ENCODE measurements at places on chromosomes 1 and 21.

DNA sequence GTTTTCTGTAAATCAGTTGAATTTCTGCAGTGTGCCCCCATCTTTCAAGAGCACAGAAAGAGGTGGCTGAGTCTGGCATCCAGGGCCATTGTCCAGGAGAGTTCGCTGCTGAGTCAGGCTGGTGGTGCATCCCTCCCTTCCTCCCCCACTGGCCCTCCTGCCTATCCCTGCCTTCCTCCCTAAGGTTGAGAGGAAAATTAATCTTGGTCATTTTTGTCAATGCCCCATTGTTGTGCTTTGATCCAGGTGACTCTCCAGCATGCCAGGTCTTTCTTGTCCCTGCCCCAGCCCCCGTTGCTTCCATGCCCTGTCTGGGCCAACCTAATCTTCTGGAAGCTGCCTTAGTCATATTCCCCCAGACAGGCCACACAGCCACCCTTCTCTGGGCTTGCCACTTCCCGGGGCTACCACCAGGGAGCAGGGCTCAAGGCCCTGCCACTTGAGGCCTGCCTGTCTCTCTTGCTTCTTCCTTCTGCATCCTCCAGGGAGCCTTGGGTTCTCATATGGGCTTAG is 26.6 kb downstream of the PROK1 start:
- no peak for DNase-seq

DNA sequence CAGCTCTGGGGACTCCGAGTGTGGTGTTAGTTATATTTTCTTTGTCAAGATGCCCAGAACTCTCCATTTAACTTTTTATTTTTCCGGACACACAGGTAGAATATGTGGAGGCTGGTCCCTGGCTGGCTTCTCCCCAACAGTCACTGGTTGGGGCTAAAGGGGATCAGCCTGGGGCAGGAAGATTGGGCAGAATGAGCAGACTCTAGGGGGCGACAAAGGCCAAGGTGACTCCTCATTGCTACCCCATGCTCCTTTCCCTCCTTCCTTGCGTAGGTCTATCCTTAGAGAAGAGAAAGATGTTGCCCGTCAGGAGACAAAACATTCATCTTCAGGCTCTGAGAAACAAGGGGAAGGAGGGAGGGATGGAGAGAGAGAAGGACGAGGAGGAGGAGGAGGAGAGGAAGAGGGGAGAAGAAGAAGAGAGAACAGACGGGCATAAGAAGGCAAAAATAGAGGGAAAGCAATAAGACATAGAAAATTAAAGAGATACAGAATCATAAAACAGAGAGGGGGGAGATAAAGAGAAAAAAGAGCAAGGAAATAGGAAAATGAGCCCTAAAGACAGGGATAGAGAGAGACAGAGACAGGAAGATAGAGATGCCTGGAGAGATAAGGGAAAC is 89.9 kb downstream of the FOXD2 start:
- DNase-seq, result no peak

DNA sequence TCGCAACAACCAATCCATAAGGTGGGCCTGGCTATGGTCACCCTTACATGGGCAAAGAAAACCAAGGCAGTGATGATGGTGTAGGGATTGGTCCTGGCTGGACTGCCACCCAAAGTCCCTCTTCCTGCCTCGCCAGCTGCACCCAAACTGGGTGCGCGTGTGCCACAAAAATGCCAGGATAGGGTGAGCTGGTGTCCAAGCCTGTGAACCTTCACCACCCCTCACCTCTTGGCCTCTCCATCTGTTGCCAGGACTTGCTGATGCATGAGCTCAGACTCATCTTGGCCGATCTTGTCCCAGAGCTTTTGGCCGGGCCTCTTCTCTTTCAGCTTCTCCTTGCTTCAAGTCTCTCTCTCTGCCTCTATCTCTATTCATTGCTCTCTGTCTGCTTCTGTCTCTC is 41.8 kb downstream of the FOXD2 start:
- DNase-seq, result no peak

- DNase-seq, result no peak
Observed at GRCh38 chr1:43482215-43482614, 28.5 kb upstream of the HYI start.

Measured in Right ventricle myocardium superior (tissue), 1 donor.